Fibroblast of lung (primary cell): ENCODE measurements at places on chromosomes 4 and X. TPM values are rescaled to one million over a fixed set of nuclear protein-coding genes. Genes with fewer than 3 reads are reported as not detected.

AKAP4 gene
- total RNA-seq: not detected in 2 replicates

FTSJ1 gene
- total RNA-seq: 22.6 and 29.4 TPM in 2 replicates

AKAP14 gene
- total RNA-seq: not detected in 2 replicates

USP17L24 gene
- not detected in 2 replicates for total RNA-seq

NSG1 gene
- under 0.01 and 0.17 TPM in 2 replicates for total RNA-seq

N4BP2 gene
- total RNA-seq: 5.1 and 5.3 TPM in 2 replicates
